ENCODE measurements at places on chromosomes 5 and 9.

DNA sequence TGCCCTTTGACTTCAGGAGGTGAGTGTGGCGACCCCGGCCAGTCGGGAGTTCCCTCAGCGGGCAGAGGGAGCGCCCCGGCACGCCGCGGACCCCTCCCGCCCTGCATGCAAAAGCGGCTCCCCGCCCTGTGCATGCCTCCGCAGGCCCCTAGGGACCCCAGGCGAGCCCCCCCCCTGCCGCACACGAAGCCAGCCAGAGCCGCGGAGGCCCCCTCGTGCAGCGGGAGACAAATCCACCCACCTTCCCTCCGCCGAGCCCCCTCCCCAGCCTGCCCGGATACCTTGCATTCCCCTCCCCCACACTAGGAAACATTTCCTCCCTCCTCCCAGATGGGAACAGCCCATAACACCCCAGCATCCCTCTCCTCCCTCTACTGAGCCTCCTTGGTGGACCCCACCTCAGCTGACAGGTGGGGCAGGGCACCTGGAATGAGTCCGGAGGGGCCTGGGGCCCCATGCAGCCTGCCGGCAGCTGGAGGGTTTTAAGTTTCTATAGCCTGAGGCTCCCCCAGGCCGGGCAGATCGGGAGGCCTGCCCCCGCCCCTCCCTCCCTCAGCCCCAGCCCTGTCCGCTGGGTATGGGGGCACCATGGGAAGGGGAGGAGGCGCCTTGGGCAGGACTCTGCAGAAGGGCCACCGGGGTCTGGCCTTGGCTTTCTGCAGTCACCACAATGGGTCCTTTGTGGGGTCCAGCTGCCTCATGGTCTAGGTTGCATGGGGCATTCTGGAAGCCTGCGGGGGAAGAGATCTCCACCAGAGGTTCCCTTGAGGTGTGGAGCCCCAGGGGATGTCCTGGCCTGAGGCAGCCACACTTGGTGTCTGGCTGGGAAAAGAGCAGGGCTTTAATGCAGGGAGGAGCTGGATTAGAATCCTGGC is 601 bp downstream of the ERGIC1 start:
- DNase-seq = no peak

DNA sequence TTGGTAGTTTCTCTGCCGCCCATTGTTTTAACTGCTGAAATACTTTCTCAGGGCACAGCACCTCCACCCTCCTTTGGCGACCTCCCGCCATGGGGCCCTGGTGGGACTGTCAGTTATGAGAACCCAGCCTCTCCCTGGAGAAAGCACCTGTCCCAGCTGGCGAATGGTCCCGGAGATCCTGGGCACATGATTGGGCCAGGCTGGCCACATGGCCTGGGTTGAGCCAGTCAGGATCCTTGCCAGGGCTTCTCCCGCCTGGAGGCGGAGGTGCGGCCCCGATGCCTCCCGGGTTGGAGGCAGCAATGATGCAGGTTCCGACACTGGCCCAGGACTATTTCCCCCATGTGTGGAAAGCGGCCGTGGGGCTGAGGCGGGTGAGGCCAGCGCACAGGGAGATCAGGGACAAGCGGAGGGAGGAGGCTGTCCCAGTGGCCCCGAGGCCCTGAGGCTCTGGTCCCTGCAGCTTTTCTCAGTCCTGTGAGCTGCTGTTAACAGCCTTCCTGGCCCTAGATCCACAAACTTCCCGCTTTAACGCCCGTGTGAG is 13.6 kb downstream of the UNC5A start:
- DNase-seq = no peak

DNA sequence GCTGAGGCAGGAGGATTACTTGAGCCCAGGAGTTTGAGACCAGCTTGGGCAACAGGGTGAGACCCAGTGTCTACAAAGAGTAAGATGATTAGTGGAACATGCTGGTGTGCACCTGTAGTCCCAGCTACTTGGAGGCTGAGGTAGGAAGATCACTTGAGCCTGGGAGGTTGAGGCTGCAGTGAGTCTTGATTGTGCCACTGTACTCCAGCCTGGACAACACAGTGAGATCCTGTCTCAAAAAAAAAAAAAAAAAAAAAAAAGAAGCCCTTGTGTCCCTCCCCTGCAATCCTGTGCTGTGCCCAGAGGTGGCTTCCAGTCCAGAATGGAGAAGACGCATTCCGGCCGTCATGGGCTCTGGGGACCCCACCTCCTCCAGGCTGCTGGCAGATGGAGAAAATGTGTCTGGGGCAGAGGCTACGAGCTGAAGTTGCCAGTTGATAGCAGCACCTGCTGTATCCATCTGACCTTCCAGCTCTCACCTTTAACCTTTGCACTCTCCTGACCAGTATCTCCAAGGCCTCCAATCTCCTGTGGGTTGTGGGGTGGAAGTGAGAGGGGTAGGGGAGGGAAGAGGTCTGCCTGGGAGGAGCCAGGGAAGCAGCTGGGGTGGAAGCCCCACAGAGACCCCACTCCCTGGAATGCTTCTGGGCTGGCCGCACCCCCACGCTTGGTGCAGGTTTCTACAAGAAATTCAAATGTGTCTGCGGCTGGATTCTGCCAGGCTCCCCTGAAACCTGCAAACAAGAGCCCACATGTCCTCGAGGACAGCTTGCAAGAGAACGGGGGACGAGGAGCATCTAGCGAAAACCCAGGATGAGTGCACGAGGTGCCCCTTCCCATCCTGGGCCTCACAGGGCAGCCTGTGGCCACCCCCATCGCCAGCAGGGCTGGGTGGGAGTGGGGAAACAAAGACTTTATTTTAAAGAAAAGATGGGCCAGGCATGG is 148.3 kb upstream of the IER5L start:
- no peak for DNase-seq

- no peak for DNase-seq
Observed at GRCh38 chr5:79834754-79835714, 145.4 kb downstream of the CMYA5 start.

DNA sequence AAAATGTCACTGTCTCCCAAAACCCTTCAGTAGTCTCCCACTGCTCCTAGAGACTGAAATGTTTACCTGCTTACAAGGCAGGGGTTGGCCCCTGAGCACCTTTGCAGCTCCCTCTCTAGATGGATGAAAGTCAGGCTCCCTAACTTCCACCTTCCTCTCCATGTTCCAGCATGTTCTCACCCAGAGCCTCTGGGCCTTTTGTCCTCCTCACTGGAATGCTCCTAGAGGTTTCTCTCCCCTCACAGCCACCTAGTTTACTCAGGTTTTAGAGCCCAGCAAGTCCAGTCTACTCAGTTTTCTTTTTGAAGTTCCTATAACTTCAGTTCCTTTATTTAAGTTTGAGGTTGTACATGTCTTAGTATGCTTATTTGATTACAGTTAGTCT is 815 bp upstream of the URM1 start:
- no peak for DNase-seq

- no peak for DNase-seq
Observed at GRCh38 chr9:71549023-71549422, 219.3 kb downstream of the CEMIP2 start.

GRCh38 chr5:135136546-135136945 is 102.5 kb upstream of the PITX1 start:
- DNase-seq = no peak

GRCh38 chr5:169100735-169101075 is 200.2 kb downstream of the SLIT3 start:
- no peak for DNase-seq

DNA sequence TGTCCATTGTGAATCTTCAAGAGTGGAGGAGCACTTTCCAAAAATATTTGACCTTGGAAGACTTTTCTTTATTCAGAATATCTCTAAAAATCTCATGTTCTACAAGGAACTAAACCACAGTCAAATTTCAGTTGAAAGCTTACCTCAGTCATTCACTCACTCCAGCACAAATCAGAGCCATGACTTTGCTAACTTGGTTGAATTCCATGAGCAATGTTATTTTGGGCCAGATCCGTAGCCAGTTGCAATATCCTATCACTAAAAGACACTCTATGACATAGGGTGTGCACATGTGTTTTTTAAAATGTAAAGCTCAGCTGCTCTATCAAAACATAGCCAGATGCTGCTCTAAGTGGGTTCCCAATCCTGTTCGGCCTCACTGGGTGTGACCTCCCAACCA is 156.1 kb upstream of the ANKRD55 start:
- DNase-seq = no peak

- DNase-seq = no peak
Observed at GRCh38 chr9:89137542-89138462, 40.8 kb downstream of the SHC3 start.

GRCh38 chr5:11904265-11904906 is at the start of gene CTNND2:
Gene CTNND2, minus strand, starts transcription at chr5:11904446. Its CDS starts 593 bp downstream, at chr5:11903853.
- DNase-seq = no peak

- no peak for DNase-seq
Observed at GRCh38 chr5:78293851-78294247, 649 bp downstream of the AP3B1 start.

DNA sequence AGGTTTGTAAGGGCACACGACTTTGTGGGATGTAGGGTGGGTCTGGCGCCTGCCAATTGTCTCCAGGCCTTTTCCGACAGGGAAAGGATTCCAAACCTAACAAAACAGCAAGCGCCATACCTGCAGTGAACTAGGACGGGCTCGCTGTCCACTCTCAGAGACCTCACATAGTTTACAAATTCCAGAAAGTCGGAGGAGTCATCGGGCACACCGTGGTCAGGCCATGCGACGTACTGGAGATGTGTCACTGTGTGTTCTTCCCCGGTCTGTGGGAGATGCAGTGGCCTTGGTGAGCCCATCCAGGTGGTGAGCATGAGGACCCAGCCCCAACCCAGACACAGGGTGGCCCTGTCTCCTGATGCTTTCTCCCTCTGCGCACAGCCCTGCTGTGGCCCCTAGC is 61.3 kb upstream of the EPB41L4B start:
- DNase-seq = no peak

GRCh38 chr5:81607693-81608092 is 143.2 kb downstream of the SSBP2 start:
- DNase-seq = no peak

DNA sequence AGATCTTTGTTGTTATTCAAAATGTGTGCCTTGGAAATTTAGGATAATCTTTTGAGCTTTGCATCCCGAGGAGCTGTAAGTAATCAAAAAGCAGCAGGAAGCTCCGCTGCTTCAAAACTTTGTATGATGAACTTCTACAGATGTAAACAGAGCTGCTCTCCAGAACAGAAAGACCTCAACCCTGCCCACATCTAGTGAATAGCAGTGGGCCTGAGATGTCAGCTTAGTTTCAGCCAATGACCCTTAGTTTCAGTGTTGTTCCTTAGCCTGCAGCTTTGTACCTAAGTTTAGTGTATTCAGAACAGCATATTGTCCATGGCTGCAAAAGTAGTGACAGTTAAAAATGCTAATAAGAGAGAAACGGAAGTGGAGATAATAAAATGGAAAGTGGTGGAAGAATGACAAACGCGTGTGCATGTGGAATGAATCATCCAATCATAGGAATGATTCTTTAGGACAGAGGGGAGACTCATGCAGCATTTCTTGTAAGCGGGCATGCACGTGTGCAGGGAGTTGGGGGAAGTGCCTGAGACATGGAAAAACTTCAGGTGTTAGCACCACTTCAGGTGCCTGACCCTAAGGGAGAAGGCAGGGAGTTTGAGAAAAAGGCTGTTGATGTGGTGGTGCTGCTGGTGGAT is 24.9 kb downstream of the SNX24 start:
- DNase-seq = no peak

- no peak for DNase-seq
Observed at GRCh38 chr9:69857131-69857530, 36.5 kb downstream of the CFAP95 start.

DNA sequence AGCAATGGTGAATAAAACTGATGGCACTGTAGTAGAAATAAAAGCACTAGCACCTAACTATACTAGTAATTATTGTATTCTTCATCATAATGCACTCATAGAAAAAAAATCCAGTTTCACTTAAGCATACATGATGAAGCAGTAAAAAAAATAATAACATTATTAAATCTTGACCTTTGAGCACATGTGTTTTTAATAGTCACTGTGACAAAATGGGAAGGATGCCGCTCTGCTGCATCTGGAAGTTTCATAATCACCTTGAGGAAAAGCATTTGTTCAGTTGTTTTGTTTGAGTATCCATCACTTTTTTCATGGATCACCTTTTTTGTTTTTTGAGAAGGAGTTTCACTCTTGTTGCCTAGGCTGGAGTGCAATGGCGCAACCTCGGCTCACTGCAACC is 13.2 kb downstream of the OR2K2 start:
- DNase-seq = no peak

DNA sequence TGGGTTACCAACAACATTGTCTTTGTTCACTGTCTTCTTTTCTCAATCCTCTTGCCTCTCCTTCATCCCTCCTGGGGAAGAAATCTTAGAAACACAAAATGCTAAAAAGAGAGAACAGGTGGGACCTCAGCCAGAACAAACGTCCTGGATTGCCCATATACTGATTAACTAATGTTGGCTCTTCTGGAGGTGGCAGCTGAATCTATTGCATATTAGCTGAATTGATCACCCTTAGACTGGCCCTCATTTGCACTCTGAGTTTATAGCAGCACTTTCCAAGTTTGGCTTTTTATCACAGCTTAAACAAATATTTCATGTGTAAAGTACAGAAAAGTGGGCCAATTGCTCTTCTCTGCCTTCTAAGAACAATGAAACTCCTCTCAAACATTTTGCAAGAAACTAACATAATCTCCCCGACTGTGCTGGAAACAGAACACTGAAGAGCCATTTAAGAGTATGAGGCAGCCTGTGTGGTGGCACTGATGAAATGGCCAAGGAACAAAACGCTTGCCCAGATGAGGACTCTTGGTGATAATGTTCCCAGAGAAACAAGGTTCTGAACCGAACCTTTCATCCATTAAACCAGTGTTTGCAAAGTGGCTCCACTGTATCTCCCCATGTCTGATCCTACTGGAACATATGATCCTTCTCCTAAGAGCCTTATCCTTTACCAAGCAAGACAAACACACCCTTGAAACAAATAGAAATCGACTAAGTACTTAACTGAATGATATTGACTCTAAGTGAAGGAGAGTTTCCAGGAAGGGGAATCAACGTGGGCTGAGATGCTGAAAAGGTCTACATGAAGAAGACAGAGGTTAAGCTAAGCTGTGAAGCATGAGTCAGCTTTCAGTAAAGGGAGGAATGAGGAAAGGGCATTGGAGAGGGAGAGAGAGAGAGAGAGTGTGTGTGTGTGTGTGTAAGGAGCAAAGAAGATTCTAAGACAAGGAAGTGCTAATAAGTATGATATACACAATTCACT is 83.2 kb upstream of the LIFR start:
- no peak for DNase-seq

All from stimulated activated CD8-positive, alpha-beta memory T cell treated with anti-CD3 and anti-CD28 coated beads, Interleukin-12 subunit alpha, Interleukin-12 subunit beta, amount 100 ng/mL, for 1 hour (primary cell).